Endothelial cell of umbilical vein (primary cell): ENCODE measurements at places on chromosomes 1 and 21.

- peak; percentile 56 for DNase-seq
Measured at GRCh38 chr1:177586429-177586828, 383.4 kb downstream of the SEC16B start.

DNA sequence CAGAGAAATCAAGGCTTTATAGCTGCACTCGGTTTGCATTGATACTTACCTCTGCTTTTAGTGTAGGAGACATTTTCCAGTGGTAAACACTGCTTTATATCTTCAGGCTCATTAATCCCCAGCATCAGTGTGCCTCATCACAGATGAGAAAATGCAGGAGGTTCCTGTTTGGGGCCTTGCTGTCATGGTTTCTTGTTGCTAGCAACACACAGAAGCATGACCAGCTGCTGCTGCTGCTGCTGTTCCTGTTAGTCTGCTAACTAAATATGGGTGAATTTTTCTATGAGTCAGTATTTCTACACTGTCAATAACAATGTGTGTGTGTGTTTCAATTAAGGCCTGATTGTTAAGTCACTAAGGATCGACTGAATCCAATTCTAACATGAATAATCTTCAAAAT, 85.8 kb upstream of the RGS1 start:
- peak; percentile 95 for DNase-seq

GRCh38 chr1:187490266-187490665, 661.5 kb downstream of the PLA2G4A start:
- DNase-seq, result no peak

- no peak for DNase-seq
Measured at GRCh38 chr1:239717097-239717917, 330.9 kb downstream of the CHRM3 start.

DNA sequence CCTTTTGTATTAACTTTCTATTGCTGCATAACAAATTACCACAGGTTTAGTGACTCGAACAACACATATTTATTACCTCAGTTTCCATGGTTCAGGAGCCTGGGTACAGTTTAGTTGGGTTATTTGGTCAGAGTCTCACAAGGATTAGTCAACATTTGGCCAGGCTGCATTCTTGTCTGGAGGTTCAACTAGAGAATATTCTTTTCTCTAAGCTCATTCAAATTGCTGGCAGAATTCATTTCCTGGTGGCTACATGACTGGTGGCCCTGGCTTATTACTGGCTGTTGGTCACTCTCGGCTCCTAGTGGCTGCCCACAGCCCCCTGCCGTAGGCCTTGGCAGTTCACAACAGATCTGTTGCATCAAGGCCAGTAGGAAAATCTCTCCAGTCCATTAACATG, 81.1 kb upstream of the ADAR start:
- DNase-seq, result no peak

- DNase-seq, result peak; percentile 76
Measured at GRCh38 chr1:11719313-11720032, 16.5 kb upstream of the AGTRAP start.
